Stimulated activated CD8-positive, alpha-beta memory T cell treated with anti-CD3 and anti-CD28 coated beads, Interleukin-7, amount 100 ng/mL, for 1 hour (primary cell): ENCODE measurements at places on chromosomes 7 and 10.

- no peak for DNase-seq
Measured at GRCh38 chr7:3378390-3379150, 77.5 kb downstream of the SDK1 start.

GRCh38 chr10:8803992-8804391, 749.5 kb downstream of the GATA3 start:
- no peak for DNase-seq

- DNase-seq = no peak
Measured at GRCh38 chr10:13352519-13352918, 4.4 kb upstream of the SEPHS1 start.

GRCh38 chr7:26690135-26690805, 174.1 kb downstream of the SKAP2 start:
- no peak for DNase-seq
